Uterine smooth muscle cell (primary cell): ENCODE measurements at places on chromosomes 6 and 20. TPM values are rescaled to one million over a fixed set of nuclear protein-coding genes. Genes with fewer than 3 reads are reported as not detected.

FRK gene
- total RNA-seq, result 0.33 and 0.37 TPM in 2 replicates

FGD2 gene
- total RNA-seq, result not detected in 2 replicates

SLC17A3 gene
- not detected in 2 replicates for total RNA-seq

CTSZ gene
- total RNA-seq, result 116 and 141 TPM in 2 replicates

WFDC12 gene
- total RNA-seq, result not detected in 2 replicates

DOK5 gene
- 14.6 and 15.6 TPM in 2 replicates for total RNA-seq

FAXC gene
- total RNA-seq, result 1.2 TPM in 2 replicates
